ENCODE measurements at places on chromosomes 6 and 20. TPM values are rescaled to one million over a fixed set of nuclear protein-coding genes. Genes with fewer than 3 reads are reported as not detected.

DNA sequence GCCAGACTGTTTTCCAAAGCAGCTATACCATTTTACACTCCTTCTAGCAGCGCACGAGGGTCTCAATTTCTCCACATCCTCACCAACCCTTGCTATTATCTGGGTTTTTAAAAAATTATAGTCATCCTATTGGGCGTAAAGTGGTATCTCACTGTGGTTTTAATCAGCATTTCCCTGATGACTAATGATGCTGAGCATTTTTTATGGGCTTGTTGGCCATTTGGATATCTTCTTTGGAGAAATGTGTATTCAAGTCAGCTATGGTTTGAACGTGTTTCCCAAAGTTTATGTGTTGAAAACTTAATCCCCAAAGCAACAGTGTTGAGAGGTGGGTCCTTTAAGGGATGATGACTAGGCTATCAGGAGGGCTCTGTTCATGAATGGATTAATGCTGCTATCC lies 6.7 kb downstream of the MCUR1 start:
- DNase-seq: no peak

The CST5 gene
- not detected for total RNA-seq

DNA sequence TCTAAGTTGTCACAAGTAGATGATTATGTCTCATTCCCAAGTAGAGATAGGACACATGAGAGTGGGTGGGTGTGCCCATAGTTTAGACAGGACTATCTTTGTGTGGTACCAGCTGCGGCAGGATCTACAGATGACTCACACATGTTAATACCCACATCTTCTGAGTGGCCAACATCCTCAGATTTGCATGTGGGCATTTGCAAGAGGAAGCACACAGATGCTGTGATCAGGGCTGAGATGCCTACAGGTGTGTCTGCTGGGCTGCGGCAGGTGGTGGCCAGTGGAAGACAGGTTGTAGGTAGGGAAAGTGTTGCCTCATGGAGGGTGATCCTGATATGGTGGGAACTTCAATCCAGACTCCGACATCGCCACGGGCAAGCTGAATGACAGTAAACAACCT lies 50.8 kb downstream of the UTRN start:
- no peak for DNase-seq

The OR12D3 gene
- not detected for total RNA-seq

DNA sequence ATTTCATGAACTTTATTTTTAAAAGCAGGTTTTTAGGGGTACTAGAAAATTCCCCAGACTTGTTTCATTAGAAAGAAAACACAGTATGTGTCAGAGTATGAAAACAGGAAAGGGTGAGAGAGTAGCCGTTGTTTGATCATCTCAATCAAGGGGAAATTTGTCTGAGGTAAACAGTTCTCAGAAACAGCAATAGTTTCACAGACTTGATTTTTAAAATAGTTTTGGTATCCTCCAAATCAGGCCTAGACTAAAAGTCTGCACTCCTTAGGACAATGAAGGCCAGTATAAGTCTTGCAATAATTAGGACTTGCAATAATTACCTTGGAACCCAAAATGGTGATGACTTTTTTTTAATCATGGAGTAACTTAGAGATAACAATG lies 176.6 kb upstream of the TAB2 start:
- no peak for DNase-seq

GRCh38 chr6:147366290-147366689 lies 142.2 kb upstream of the SAMD5 start:
- DNase-seq: no peak

- DNase-seq: no peak
Observed at GRCh38 chr20:60583741-60584140, 625.5 kb downstream of the CDH26 start.

DNA sequence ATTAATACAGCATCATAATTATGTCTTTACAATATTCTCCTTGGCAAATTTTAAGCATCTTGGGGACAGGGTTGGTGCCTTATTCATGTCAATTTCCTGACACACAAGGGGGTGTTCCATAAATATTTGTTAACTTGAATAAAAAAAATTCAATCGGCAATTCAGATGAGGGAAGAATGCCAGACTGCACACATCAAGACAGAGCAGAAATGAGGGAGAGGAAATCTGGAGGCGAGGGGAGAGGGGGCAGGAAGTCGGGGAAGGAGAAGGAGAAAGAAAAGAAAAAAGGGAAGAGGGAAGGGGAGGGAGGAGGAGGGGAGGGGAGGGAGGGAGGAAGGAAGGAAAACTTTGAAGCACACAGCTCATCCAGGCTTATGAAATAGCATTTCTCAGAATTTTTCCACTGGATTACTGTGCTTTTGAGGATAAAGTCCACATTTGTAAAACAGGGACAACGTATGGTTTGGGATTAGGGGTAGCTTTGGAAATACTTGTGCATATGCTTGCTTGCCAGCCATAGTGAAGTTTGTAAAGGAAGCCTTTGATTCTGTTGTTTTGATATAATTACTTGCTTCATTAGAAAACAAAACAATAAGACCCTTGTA lies 362.1 kb downstream of the SAMD5 start:
- DNase-seq: no peak
